ENCODE measurements at places on chromosomes 1 and 21. TPM values are rescaled to one million over a fixed set of nuclear protein-coding genes. Genes with fewer than 3 reads are reported as not detected.

Gene RHD
- not detected for total RNA-seq

Gene KRTAP10-10
- total RNA-seq, result not detected

Gene TRABD2B
- total RNA-seq, result 1.8 TPM

Gene AQP10
- total RNA-seq, result not detected

Gene HES5
- 0.22 TPM for total RNA-seq

Gene SPRR2F
- total RNA-seq, result not detected

Gene SPRR4
- total RNA-seq, result not detected

Gene ATF6
- total RNA-seq, result 26.4 TPM

Gene INSRR
- total RNA-seq, result not detected

Gene SUSD4
- 18.8 TPM for total RNA-seq

- DNase-seq, result peak; percentile 54
Measured at GRCh38 chr1:64823691-64824476, 79.0 kb downstream of the RAVER2 start.

DNA sequence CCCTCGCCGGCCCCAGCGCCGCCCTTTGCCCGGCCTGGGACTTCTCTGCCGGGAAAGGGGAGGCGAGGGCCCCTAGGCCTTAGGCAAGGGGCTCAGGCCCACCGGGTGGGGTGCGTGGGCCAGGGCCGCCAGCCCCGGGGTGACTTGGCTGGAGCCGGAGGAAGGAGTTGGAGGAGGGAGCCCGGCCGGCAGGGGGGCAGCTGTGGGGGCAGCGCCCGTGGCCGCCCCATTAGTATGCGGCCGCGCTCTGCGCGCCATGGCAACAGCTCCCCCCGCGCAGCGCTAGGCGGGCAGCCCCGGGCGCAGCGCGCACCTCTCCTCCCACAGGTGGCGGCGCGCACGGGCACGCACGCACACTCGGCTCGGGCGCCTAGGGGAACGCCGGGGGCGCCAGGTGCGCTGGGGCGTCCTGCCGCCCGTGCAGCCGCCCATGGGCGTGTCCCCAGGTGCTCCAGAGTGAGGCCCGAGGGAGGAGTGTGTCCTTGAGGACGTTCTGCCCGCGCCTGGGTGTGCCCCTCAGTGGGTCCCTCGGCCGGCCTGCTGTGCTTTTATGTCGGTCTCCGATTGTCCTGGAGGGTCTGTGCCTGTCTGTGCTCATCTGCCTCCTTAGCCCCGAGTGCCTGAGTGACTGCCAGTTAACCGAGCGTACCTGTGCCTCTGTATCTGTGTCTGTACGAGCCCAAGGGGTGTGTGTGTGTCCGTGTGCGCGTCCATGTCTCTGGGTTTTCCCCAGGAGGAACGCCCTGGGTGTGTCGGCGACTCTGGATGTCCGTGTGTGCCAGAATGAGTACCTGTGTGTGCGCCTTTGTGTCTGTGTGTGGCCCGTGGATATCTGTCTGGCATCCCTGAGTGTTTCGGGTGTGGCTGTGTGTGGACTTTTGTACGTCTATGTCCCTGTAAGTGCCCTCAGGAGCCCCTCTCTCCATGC is 38.2 kb upstream of the WASF2 start:
- no peak for DNase-seq

DNA sequence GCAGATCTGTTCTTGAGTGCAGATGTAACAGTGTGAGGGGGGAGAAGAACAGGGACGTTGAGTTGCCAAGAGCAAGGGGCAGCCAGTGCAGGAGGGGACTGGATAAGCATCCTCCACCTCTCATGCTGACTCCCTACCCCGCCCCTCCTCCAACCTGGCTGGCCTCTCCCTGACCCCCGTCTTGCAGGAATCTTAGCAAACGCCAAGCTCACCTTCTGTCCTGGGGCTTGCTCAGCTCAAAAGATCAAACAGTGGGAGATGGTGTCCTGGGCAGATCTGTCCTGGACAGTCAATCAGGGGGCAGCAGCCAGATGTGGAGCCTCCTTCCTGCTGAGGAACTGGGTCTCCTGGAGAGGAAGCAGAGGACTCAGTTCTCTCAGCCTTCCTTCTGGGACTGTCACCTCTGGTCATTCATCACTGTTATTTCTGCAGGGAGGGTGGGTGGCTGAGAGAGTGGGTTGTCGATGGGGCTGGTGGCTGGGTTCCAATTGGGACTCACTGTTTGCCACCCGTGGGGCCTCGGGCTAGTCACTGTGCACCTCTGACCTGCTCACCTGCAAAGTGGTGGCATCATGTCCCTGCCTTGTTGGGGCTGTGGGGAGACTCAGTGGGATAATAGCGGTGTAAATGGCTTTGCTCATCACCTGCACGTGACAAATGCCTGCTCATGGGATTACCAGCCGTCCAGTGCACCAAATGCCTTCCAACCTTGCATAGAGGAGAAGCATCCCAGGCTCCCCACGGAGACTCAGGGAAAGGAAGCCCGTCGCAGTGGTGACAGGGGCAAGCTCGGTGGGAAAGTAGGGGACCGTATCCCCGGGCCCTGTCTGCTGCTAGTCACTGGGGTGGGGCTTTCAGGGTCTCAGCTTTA is 154.4 kb downstream of the PTPRU start:
- no peak for DNase-seq

GRCh38 chr21:26389971-26390641 is 183.0 kb downstream of the CYYR1 start:
- DNase-seq, result peak; percentile 66

DNA sequence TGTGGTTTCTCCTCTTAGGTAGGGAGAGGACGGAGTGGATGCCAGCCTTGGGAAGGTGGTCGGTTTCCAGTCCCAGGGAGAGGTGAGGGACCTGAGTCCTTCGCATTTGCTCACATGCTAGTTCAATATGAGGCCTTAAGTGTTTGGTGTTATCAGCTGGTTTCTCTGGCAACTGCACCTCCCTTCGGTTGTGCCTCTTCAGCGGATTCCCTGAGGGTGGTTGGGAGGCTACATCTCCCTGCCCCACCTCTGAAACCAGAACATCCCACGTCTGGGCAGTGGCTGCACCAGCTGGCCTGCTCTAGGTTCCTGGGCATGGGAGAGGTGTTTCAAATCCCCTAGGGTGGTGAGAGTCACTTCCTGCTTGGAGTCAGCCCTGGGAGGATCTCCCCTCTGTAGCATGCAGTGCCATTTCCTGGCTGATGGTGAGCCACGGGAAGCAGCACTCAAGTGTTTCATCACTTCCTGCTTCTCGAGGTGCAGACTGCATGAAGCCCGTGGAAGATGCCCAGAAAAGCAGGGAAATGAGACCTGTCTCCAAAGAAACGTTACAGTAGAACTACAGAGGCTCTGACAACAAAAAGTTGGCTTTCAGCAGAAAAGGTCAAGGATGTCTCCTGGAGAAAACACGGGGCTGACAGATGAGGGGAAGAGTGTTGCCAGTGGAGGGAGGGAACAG is 4.5 kb downstream of the TMEM125 start:
- DNase-seq, result peak; percentile 15

GRCh38 chr1:100924212-100924611 is 28.3 kb downstream of the SLC30A7 start:
- DNase-seq, result peak; percentile 14

- DNase-seq, result peak; percentile 81
Measured at GRCh38 chr1:45584351-45585109, 689 bp downstream of the NASP start.

DNA sequence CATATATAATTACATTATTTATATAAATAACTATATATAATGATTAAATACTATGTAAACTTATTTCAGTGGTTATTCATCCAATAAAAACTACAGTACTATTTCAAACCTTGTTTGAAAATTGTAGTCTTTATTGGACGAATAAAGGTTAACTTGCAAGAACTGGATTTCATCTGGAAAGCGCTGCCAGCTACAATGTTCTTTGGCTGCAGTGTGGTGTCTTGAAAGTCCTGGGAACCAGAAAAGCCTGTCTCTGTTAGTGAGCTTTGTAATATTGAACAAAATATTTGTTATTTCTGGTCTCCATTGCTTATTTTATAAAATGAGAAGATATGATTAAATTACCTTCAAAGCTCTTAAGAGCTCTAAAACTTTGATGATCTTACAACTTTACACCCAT is 763.6 kb downstream of the ADGRL2 start:
- no peak for DNase-seq

DNA sequence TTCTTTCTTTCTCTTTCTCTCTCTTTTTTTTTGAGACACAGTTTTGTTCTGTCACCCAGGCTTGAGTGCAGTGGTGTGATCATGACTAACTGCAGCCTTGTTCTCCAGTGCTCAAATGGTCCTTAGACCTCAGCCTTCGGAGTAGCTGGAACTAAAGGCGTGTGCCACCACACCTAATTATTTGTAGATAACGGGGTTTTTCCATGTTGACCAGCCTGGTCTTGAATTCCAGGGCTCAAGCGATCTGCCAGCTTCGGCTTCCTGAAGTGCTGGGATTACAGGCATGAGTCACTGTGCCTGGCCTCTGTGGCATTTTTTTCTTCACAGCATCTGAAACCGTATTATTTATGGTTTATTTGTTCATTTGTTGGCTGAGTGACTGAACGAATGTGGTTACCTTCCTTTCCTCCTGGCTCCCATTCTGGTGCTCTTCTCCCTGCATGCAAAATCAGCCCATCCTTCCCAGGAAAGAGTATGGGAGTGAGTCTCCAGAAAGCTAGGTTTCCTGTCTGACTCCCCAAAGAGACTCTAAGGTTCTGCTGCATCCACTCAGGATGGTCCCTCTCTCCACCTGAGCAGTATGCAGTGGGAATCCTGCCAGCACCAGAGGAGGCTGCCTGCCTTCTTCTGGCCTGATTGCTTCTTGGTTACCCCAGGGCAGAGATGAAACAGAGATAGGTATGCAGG is 155.0 kb upstream of the BEND5 start:
- peak; percentile 77 for DNase-seq

DNA sequence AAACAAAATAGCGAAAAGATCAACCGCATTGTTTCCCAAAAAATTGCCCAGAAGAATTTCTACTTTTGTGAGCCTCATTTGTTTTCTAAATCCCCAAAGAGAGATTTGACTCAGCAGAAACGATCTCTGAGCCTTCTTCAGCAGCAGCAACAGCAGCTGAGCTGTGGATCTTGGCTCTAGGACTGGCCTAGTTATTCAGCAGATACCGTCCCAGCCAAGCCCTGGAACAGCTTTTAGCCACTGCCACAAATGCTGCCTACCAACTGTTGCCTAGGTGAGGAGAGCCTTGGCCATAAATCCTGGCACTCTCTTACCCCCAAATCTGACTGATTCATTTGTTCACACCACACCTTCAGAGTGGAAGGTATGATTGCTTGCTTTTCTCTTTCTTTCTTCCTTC is 320.1 kb downstream of the TGFB2 start:
- peak; percentile 84 for DNase-seq

GRCh38 chr1:230073371-230074035 is 6.5 kb downstream of the GALNT2 start:
- DNase-seq, result peak; percentile 68

- no peak for DNase-seq
Measured at GRCh38 chr1:100710906-100711682, 8.4 kb upstream of the VCAM1 start.

GRCh38 chr1:56461158-56462127 is 117.9 kb downstream of the PLPP3 start:
- DNase-seq, result no peak

DNA sequence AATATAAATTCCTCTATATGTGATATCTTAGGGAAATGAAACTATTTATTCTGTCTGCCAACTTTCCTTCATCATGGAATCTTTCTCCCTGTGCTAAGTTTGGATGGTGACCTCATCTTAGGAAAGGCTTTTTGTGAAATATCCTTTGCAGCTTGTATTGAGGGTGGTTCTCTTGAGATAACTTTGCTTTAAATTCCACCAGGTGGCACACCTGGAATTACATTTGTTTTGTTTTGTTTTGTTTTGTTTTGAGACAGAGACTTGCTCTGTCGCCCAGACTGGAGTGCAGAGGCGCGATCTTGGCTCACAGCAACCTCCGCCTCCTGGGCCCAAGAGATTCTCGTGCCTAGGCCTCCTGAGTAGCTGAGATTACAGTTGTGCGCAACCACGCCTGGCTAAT is 7.6 kb upstream of the CD1A start:
- DNase-seq, result no peak

DNA sequence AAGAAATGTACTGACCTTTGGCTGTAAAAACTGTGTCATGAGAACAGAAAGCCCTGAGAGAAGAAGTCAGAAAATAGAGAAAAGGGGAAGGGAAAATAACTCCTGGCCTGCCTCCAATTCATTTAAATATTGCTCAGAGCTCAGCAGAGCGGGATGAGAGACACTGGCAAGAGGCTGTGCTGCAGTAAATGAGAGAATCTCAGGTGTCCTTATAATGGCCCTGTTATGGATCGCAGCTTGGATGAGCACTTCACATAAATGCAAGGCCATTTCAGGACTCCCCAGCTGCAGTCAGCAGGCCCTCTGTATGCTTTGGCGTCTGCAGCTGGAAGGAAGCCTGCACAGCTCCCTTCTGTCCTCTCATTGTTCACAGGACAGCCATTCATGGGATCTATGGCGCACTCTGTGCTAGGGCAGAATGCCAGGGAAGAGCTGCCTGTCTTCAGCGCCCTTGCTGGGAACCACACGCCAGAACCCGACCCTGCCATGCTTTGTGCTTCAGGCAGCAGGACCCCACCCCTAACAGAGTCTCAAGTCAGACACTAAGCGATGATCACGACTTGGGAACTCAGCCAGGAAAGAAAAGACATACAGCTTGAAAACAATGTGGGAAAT is 20.7 kb upstream of the ABCB10 start:
- peak; percentile 18 for DNase-seq

DNA sequence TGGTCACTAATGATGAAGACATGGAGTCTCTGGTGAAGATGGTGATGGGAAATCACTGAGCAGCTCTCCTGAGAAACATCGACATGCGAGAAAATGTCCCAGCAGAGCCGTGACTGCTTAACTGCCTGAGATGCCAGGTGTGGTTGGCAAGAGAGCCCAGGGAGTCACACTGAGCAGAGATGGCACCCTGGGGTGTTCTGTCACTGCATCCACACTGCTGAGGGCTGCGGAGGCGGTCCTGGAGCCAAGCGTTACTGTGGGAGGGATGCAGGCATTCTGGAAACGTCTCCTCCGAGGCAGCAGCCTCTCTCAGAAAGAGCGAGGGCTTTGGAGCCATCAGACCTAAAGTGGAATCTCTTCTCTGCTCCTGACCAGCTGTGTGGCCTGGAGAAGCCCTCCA is 57.2 kb downstream of the EPHB2 start:
- DNase-seq, result no peak

DNA sequence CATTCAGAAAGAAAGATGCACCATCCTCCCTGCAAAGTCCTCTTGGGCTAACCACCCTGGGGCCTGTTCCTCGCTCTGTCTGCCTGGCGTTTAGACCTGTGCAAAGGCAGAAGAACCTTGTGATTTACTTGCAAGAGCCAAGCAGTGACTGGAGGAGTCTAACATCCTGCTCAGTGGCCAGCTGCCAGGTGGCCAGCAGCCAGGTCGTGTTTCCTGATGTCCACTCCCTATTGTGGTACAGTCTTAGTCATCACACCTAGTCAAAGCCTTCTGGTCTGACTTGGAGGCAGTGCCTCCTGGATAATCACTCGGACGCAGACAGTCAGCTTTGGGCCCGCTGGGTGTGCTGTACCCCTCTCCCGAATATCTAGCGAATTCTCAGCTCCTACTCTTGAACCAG is 118.1 kb downstream of the PGBD5 start:
- peak; percentile 94 for DNase-seq

Measured in astrocyte (in vitro differentiated cells and primary cell).